ENCODE measurements at places on chromosomes 1 and 21.
A peak's percentile ranks its signal among the peaks of the same experiment; 100 is the strongest.

DNA sequence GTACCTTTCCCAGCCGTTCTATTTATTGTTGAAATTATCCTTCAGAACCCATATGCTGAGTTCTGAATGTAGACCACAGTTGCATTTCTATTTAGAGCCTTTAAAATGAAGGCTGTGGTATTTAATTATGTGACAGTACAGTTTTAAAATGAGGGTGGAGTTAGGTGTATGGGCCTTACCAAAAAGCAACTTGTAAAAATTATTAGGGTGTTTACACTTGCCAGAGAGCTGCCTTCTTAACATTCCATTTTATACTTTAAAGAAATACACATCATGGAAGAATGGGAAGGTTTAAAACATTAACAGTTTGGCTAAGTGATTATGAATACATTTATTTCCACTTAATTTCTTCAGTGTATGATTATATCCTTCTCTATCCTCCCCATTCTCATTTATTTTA is 75.7 kb downstream of the RASAL2 start:
- DNase-seq = no peak

DNA sequence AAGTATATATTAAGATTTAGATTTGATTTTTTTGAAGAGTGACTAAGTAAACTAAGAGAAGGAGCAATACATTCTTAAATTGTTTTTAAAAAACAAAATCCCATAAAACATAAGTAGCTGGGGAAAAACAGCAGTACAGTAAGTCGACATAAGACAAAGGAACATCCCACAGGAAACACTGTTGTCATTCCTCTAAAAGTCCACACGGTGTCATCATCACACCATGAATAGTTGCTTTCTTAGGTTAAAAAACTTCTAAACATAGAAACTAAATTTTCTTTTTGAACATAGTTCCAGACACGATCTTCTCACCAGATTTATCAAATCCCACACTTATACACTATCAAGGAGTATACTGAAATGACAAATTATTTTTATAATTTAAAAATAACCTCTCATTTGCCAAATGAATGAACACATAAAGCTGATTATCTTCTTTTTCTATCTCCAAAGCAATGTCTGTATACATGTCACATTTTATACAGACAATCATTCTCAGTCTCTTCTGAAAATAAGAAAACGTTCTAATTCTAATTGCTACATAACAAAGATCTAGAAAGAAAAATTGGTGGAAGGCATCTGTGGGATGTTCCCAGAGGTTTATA is 15.8 kb downstream of the ODF2L start:
- DNase-seq = no peak

- DNase-seq = no peak
Observed at GRCh38 chr1:116497656-116498055, 73.2 kb downstream of the CD58 start.

DNA sequence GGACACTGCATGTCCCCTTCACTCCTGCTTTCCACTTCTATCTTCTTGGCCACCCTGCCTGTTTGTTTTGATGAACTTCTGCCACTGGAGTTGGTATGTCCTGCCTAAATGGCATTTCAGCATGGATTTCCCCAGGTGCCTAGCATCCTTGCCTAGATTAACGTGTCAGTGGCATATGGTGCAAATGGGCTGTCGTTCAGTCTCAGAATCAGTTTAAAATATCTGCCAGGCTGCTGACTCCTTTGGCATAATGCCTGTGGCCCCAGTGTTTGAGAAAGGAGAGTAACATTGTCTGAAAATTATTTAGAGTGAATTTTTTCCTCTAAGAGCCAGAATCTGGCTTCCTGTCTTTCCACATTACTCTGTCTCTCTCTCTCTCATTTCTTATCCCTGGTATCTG is 64.9 kb upstream of the BARHL2 start:
- no peak for DNase-seq

GRCh38 chr1:44368471-44369151 is 13.6 kb upstream of the ERI3 start:
- DNase-seq = no peak

DNA sequence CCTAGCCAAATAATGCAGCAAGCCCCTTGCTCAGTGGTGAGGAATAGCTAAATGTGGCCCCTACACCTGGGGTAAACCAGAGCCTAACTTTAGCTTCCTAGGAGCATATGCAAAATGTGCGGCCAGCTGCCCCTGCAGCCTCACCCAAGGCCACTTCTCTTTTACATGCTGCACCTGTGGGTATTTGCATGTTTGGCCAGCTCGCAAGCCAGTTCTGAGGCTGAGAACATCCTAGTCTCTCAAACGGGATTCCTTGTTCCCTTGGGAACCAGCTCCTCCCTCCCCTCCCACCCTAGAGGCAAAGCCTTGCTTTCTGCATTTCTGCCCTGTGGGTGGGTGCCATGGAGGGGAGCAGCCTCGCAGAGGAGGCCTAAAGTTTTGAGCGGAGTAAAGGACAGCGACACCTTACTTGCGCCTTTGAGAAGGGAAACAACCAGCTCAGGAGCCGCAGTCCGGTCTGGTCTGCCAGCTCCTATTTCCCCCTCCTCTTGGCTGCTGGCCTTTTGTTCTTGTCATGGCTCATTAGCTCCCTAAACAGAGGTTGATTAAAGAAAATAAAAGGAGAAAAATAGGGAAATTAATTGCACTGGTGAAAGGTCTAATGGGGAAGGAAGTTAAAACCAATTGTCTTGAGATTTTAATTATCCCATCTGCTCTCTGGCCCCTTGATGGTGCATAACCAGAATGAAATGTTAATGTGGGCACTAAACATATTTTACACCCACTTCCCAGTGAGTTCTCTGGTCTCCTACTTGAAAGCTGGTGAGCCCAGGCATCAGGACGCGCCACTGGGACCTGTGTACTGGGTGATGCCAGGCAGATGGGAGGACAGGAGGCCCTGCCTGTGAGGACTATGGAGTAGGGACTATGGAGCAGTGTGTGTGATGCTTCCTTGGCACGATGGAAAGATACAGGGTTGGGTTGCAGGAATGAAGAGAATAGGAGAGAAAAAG is 68.7 kb downstream of the TEX35 start:
- DNase-seq = no peak

GRCh38 chr1:93414749-93415148 is 33.2 kb upstream of the FNBP1L start:
- DNase-seq = no peak

DNA sequence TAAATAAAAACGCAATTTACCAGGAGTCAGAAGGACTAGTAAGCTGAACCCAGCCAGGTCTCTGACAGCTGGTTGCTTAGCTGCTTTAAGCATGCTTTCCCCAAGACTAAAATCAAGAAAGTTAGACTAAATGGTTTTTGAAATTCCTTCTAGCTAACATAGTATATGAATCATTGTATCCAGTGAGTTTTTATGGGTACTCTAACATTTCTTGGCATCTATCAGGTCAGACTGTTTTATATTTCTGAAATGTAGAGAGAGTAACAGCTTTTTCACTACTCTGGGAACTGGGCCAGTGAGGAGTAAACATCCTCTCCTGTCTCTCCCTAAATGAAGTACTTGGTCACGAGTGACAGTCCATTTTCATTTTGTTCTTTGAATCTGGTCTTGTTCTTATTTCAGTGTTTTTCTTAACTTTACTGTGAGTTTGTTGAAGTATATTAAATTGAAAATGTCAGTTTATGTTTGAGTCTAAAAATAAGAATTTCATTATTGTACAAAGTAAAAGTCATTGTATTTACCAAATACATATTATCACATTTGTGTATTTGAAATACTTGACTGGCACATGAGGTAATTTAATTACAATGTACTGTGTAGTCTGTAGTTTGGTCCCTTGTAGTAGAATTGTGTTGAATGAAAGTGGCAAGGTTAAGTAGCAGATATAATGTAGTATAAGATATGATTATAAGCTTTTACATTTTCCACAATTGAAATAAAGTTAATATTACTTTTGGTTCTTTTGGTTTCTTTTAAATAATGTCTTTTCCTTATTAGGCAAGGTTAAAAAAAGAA is 47.6 kb downstream of the PKN2 start:
- DNase-seq = no peak

GRCh38 chr1:19468397-19468956 is 16.9 kb downstream of the CAPZB start:
- peak; percentile 71 for DNase-seq

Measured in HL-60 (cell line).